HTR-8/SVneo (cell line): ENCODE measurements at places on chromosomes 12 and 14.

DNA sequence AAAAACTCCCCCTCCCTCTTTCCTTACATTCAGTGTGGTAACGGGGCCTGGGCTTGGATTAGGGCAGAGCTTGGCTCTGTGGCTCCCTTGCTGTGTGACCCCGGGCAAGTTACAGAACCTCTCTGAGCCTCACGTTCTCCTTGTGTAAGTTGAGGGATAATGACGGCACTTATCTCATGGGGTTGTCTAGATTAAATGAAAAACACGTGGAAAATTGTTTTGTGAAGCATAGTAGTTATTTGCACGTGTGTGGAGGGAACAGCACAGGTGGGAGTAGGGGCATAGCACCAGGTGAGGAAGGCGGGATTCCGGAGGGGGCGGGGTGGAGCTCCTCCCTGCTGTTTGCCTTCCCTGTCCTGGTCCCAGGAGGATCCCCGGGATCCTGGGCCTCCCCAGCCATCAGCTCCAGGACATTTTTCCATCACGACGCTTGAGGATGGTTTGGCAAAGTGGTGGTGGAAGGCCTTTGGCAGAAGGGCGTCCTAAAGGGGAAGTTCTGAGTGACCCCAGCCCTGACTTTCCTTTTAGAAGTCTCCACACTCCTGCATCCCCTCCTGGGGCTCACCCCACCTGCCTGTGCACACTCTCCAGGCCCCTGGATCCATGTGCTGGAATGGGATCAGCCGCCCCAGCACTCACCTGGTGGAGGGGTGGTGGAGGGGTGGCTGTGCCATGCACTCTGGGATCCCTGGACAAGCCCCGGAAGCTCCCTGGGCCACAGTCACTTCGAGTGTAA, 22.7 kb downstream of the LRTM2 start:
- DNase-seq = no peak

DNA sequence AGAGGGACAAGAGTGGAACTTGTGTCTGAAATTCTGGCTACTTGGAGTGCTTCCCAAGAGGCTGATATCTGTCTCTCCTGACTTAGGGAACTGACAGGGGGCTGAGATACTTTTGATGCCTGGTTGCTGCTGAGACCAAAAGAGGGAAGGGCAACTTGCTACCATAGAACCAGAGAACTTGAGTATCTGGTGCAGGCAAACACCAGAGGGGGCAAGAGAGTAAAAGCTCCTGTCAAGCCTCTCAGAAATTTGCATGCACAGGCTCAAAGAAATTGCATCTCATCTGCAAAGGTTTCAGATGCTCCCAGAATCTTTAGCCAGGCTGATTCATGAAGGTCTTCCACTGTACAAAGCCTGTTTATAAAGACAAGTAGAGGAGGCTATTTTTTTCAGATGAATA, 391.3 kb upstream of the FOXG1 start:
- peak; percentile 5 for DNase-seq

DNA sequence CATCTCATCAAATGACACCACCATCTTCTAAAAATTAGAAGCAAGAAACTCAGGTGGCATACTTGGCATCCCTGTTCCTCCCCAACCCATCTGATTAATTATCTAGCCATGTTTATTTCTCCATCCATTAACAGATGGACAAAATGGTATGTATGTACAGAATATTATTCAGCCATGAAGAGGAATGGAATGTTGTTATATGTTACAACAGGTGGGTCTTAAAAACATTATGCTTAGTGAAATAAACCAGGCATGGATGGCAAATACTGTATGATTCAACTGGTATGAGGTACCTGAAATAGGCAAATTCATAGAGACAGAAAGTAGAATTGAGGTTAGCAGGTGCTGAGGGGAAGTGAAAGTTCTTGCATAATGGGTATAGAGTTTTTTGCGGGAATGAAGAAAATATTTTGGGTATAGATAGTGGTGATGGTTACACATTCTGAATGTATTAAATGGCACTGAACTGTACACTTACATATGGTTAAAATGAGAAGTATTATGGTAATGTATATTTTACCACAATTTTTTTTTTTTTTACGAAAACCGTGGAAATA, 17.5 kb downstream of the YY1 start:
- DNase-seq = no peak

- DNase-seq = no peak
Measured at GRCh38 chr12:24707334-24707733, 241.6 kb downstream of the BCAT1 start.
